ENCODE measurements at places on chromosomes 7 and 10.

GRCh38 chr10:104690959-104691358 is 49.9 kb downstream of the SORCS3 start:
- DNase-seq: no peak

- DNase-seq: no peak
Measured at GRCh38 chr7:35258125-35258867, 4.4 kb upstream of the TBX20 start.

- no peak for DNase-seq
Measured at GRCh38 chr10:132151286-132151950, 35.3 kb upstream of the DPYSL4 start.

DNA sequence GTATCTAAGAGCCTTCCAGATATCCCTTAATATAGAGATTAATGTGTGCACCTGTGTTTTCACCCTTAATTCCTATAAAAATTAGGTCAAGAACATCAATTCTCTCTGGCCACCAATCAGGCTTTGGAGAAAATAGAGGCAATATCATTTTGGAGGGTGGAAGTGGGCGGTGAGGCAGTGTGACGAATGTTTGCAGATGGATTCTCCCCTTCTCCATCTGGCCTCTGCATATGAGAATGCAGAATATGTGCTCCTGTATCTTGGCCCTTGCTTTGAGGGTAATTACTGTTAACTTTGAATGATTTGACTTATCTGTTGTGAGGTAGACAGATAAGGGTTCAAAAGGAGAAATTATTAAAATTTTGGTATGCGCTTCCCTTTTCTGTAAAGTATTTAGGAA is 304.0 kb upstream of the NPSR1 start:
- no peak for DNase-seq

- no peak for DNase-seq
Measured at GRCh38 chr10:29860166-29860565, 199.2 kb downstream of the JCAD start.

DNA sequence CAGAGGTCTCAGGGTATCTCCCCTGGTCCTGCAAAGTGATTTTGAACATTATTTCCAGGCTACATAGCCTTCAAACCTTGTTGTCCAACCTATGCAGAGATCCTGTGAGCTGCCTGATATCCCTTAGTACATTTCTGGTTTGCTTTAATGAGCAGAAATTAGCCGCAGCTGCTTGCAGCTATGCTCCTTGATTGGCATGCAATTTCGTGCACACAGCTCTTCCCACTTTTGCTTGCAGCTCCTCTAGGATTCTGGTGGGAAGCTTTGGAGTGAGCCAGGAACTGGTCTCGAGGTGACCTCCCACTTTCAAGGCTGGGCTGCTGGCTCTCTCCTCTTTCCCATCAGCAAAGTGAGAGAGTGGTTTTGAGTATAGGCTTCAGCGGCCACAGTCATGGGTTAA is 45.8 kb downstream of the OAT start:
- DNase-seq: no peak

DNA sequence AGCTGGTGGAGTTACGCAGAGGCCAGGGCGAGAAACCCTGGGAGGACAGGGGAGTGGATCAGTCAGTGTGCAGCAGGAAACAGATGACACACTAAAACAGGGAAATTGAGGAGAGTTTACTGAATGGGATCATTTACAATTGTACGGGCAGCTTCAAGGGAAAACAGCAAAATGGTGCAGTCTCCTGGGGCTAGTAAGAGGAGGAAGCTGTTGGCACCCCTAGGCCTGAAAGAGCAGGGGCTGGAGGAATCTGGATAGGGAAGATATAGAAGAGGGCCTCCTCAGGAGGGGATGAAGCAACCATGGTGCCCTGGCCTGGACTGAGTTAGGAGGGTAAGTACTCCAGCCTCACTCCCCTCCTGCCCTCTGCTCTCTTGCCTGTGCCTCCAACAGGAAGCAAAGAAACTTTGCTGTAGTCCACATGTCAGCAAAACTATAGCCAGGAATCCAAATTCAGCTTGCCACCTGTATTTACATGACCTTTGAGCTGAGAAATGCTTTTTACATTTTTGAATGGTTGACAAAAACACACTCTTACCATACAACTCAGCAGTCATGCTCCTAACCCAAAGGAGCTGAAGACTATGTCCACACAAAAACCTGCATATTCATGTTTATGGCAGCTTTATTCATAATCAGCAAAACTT is 52.3 kb upstream of the OPN4 start:
- DNase-seq: no peak

DNA sequence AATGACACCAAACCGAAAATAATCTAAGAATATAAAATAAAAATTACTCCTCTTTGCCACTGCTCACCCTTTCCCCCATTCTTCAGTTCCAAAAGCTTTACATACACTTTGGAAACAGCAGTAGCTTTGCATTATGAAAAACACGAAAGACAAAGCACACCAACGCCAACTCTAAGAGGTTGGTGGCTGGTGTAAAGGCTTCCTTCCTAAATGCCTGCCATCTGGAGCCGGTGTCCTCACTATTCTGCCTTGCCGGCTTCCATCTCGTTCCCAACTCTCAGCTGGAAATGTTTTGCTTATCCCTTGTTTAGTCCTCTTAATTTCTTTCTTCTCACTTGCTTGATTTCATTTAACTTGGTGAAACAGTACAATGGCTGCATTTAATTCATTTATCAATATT is 281.1 kb upstream of the LRRN3 start:
- DNase-seq: no peak

- no peak for DNase-seq
Measured at GRCh38 chr10:120480848-120481247, 23.8 kb downstream of the PLPP4 start.

GRCh38 chr10:79137826-79138225 is 69.1 kb downstream of the ZMIZ1 start:
- no peak for DNase-seq
